Upper lobe of right lung (tissue), 1 donor: ENCODE measurements at places on chromosomes 7 and 10.

DNA sequence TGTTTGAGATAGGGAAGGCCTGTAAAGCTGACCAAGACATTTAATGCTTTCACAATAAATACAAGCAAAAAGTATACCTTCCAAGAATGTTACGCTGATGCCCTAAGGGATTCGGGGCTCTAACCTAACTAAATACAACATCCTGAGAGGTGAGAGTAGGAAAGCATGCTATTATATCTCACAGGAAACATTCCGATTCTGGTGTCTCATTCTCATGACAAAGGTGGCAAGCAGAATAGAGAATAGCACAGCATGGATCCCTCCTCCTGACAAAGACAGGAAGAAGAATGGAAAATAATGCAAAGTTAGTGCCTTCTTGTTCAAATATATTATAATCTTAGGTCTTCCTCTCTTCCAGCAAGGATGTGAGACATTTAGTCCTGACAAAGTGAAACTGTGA lies 504.3 kb downstream of the TFEC start:
- no peak for DNase-seq

GRCh38 chr10:133178357-133179127 lies 18.5 kb downstream of the KNDC1 start:
- peak; percentile 37 for DNase-seq

DNA sequence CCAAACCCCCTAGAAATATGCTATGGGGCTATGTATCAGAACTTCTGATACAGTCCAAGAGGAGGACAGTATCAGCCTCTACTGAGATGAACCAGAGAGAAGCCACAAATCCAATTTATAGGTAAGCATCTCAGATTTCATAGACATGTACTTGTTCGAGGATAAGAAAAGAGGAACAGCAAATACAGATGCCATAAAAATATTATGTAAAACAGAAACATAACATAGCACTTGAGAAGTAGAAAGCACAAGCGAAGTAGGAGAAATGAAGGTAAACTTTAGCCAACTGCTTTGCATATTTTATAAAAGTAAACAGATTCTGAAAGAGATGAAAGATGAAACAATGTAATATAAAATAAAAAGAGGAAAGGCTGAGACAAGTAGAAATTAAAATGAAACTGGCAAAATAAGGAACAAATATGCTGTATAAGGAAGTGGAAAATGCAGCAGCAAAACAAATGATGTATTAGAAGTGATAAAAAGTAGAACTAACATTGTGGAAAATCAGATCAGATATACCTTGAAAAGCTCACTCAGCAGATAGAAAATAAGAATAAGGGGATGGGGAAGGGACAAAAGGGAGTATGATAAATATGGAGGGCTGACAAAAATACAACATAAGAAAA lies 135.1 kb downstream of the SKAP2 start:
- DNase-seq, result no peak

DNA sequence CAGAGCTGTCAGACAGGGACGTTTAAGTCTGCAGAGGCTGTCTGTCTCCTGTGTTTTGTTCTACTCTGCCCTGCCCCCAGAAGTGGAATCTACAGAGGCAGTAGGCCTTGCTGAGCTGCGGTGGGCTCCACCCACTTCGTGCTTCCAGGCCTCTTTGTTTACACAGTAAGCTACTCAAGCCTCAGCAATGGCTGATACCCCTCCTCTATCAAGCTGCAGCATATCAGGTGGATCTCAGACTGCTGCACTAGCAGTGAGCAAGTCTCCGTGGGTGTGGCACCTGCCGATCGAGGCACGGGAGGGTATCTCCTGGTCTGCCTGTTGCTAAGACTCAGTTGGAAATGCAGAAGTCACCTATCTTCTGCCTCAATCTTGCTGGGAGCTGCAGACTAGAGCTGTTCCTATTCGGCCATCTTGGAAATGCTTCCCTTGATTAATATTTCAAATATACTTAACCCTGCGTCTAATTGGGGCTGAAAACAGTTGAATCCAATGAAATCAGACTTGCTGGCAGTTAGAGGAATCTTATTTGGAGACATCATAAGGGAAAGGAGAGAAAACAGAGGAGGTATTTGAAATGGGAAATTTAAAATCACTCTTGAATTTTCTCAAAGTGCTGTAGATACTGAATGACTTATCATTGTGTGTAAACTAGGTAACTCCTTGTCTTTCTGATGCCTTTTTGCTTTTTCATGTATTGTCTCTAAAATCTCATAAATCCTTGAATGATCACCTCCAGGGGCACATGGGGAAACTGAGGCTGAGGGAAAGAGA lies 13.8 kb upstream of the CYP3A5 start:
- no peak for DNase-seq

DNA sequence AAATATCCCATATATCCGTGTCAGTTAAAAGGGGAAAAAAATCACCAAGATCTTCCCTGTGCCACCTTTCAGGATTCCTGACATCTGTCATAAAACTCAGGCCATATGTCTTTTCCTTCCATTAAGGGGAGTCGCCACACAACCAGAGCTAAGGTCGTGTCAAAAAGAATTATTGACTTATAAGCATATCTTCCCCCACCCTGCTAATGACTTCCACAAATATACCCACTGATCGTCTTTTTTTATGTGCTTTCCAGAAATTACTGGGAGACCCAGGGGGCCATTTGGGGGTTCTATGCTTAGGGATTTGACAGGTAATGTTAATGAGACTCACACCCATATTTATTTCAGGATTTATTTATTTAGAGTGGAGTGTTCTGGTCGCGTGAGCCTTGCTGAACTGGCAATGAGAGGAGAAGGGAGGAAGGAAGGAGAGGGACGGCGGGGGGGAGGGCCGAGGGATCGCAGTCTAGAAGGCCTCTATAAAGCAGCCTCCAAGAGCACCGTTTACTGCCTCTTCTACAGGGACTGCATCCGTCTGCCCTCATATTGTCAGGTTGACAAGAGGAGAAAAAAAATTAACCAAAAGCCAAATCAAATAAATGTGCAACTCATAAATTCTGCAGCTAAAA lies 135.7 kb upstream of the MGMT start:
- DNase-seq, result no peak

GRCh38 chr10:50333872-50334271 lies 82.6 kb upstream of the ASAH2 start:
- no peak for DNase-seq

DNA sequence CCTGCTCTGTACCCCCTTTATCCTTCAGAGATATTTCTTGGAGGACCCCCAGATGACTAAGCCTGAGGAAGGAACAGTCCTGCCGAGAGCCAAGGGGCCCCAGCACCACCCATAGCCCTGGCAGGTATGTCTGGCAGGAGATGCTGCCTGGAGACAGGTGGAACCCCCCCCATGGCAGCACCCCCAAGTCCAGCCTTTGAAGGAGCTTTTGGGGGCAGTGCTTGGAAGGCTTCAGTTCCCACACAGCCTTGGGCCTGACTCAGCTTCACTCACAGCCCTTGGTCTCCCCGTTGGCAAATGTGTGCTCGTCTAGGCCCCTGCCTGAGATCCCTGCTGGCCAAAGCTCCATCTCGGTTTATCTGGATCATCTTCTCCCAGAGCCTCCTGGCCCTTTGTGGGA lies 23.0 kb upstream of the PCBD1 start:
- DNase-seq, result peak; percentile 39

- DNase-seq, result no peak
These were observed 73.8 kb downstream of the TET1 start for GRCh38 chr10:68633816-68634466.

- no peak for DNase-seq
These were observed 771.2 kb downstream of the NXPH1 start for GRCh38 chr7:9204571-9204970.

DNA sequence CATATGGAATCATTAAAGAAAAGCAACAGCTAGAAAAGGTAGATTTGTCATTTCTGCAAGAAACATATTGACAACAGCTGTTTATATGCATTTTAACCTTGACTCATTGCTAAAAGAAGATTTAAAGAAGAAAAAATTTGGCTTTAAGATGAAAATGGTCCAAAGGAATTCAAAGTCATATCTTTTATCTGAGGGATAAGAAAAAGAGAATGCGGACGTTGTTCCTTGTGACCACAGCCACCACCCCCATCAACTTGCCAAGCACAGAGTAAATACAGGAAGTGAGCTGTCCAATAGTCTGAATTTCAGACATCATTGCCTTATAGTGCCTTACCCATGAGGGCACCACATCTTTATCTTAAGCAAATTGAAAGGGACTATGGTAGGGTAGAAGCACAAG lies 7.3 kb upstream of the CRPPA start:
- DNase-seq, result no peak
